MCF 10A (cell line): ENCODE measurements at places on chromosomes 3 and 15.
A peak's percentile ranks its signal among the peaks of the same experiment; 100 is the strongest.

DNA sequence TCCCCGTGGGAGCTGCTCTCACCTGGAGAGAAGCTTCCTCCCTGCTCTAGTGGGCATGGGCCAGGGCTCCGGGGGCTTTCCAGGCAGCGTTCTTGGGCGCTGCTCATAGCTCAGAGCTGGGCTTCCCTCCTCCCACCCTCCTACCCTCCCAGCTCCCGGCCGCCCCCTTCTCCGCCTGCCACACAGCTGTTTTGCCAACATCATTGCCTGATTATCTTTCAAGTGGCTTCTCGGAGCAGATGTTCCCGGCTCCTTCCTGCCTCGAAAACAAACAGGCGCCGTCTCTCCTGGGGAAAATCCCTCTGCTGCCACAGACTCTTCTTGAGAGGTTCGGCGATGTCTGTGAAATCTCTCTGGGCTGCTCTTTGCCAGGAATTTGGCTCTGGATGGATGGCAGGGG is 195.6 kb downstream of the RPLP1 start:
- H3K27me3 ChIP-seq = peaks cover 88% of the 10 kb centered on the region
- no peaks in the 10 kb centered on the region for H3K36me3 ChIP-seq
- no peak overlapping the region for H3K27ac ChIP-seq
- H3K4me3 ChIP-seq = no peak overlapping the region
- no peak for DNase-seq

DNA sequence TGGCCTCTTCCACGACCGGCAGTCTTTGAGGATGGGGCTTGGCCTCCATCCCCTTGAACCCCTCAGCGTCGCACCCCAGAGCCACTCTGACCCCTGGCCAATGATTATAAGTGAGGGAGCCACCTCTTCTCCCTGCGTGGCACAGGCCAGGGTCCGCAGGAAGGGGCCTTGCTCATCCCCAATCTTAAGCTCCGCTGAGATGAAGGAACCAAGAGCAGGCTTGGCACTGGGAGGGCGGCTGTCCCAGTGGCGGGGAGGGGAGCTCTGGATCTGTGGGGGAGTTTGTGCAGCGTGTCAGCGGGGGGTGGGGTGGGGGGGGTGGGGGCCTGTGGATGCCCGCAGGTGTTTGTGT is 13.8 kb upstream of the ADPGK start:
- H3K36me3 ChIP-seq = no peaks in the 10 kb centered on the region
- H3K27ac ChIP-seq = no peak overlapping the region
- peak overlapping the region; percentile 65 for H3K4me3 ChIP-seq
- H3K4me1 ChIP-seq = no peaks in the 10 kb centered on the region
- peaks cover 6% of the 10 kb centered on the region for H3K27me3 ChIP-seq

DNA sequence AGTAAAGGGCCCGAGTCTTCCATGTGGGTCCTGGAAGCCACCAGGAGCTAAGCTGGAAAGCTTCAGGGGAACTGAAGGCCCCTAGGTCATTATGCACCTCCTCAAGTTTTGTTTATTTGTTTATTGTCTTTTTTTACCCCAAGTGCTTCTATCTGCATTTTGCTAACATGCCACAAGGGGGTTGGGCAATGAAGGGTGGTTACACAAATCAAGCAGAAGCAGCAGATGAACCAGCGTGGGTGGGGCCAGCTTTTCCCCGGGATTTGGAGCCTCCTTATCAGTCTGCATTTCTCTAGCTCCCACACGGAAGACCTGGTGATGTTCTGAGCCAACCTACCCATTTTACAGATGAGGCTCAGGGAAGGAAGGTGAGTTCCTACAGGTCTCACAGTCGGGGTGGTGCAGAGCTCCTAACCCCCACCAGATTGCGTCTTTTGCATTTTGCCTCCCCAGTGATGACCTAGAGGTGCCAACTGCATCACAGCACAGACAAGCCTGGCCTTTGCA is 16.8 kb downstream of the TMC3 start:
- DNase-seq = peak; percentile 11
- no peak overlapping the region for H3K4me3 ChIP-seq
- H3K4me1 ChIP-seq = peaks cover 6% of the 10 kb centered on the region

GRCh38 chr3:52407779-52408178 is 37.1 kb downstream of the SEMA3G start:
- H3K27me3 ChIP-seq = no peaks in the 10 kb centered on the region
- no peak for DNase-seq
- H3K27ac ChIP-seq = no peak overlapping the region
- H3K4me1 ChIP-seq = peaks cover 23% of the 10 kb centered on the region
- H3K36me3 ChIP-seq = peaks cover 40% of the 10 kb centered on the region
- no peak overlapping the region for H3K4me3 ChIP-seq

DNA sequence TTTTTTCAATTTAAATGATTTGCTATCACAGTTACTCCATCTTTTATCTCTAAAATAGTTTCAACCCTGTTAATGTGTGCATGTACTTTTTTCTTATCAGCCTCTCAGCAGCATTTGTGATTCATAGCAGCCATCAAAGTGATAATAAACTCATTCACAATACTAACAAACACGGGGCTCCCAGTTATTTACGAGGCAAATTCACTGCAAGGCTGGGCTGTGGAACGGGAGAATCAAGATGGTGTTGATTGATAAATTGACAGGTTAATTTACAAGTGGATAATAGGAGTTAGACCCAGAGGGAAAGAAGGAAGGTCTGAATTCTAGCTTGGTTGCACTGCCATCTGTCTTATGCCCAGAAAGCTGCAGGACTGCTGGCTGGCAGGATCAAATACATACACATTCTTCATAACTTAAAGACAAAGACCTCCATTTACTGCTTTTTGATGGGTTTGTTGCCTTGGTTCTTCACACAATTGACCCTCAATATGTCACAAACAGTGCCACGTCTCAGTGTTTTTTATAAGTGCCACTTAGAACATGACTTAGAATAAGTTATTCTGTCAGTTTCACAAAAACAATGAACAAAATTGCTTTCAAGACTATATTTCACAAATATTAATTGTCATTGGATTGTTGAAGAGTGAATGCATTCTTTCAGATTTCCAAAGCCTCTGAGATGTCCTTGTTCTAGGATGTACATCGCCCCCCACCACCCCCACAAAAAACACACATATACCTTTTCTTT is 562.8 kb downstream of the NR2F2 start:
- H3K4me3 ChIP-seq = no peak overlapping the region
- H3K27me3 ChIP-seq = no peaks in the 10 kb centered on the region
- H3K4me1 ChIP-seq = peaks cover 9% of the 10 kb centered on the region

- no peaks in the 10 kb centered on the region for H3K36me3 ChIP-seq
- no peaks in the 10 kb centered on the region for H3K27me3 ChIP-seq
- peaks cover 14% of the 10 kb centered on the region for H3K4me1 ChIP-seq
- no peak overlapping the region for H3K4me3 ChIP-seq
- H3K27ac ChIP-seq = no peak overlapping the region
These were observed 70.1 kb downstream of the SLC12A8 start for GRCh38 chr3:125142420-125142778.

DNA sequence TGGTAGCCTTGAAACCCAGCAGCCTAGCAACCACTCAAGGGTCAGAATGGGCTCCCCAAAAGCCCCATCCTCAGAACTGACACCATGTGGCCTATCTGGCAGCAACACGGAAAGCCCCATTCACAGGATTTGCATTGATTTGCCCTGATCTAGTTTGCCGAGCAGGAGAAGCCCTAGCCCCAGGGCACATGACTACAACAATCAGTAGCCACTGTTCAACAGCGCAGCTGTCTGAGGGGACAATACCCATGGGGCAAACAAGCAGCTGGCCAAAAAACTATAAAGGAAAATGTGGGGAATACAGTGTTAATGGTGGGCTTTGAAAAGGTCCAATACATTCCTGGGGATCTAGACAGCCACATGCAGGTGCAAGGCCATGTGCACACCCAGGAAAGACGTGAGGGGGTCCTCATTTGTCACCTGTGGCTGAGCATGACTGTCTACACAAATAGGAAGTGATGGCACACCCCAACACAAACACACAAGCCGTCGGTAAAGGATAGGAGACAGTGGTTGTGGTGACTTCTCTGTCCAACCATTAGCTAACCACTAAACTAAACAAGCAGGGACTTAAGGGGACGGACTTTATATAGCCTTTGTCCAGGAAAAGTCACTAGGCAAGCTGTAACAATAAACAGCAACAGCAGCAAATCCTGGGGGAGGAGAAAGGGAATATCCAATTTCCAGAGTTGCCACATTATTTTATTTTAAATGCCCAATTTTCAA is 113.7 kb downstream of the LRIG1 start:
- no peak overlapping the region for H3K4me3 ChIP-seq
- H3K4me1 ChIP-seq = no peaks in the 10 kb centered on the region
- H3K27ac ChIP-seq = no peak overlapping the region
- H3K27me3 ChIP-seq = no peaks in the 10 kb centered on the region

DNA sequence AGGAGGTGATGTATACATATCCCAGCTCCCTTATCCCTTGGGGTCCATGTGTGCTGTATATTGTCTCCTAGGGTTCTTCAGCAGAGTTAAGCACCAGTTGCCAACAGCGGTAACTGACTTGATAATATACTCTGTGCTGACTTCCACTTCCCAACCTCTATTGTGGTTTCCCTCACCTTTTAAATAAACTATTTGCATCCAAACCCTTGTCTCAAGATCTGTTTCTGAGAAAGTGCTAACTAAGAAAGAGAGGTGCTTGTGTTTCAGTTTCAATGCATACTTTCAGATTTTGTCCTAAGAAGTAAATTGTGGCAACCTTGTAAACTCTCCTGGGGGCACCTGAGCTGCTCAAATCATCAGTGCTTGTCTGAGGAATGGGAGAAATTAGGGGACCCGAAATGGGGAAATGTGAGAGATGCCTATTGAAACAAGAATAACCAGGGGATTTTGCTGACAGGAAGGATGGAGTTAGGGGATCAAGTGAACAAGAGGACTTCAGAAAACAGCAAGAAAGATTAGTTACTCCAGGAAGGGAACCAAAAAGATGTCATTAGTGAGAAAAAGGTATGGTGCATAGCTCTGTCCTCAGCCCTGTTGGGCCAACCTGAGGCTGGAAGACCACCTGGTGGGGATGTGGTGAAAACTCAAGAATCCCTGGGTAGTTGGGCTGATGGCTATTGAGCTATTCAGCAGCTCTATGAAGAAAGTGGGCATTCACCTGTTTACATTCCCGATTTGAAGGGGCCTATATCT is 50.9 kb upstream of the MRPL3 start:
- H3K36me3 ChIP-seq = no peaks in the 10 kb centered on the region
- DNase-seq = no peak
- H3K4me3 ChIP-seq = no peak overlapping the region
- peaks cover 34% of the 10 kb centered on the region for H3K27me3 ChIP-seq
- H3K4me1 ChIP-seq = no peaks in the 10 kb centered on the region

DNA sequence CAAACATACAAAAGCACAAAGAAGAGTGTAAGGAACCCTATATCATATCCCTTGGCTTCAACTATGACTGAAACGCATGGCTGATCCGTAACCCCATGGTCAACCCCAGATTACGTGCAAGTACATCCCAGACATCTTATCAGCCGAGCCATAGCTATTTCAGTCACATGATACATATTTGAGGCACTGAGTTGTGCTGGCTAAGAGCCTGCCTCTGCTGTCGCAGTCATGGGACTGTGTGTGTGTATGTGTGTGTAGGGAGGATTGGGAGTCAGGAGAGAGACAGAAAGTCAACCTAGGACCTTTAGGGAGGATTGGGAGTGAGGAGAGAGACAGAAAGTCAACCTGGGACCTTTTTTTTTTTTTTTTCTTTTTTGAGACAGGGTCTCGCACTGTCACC is 8.4 kb downstream of the ST6GAL1 start:
- H3K4me3 ChIP-seq = no peak overlapping the region
- no peaks in the 10 kb centered on the region for H3K27me3 ChIP-seq
- DNase-seq = no peak
- peaks cover 19% of the 10 kb centered on the region for H3K36me3 ChIP-seq

- H3K36me3 ChIP-seq = peaks cover 12% of the 10 kb centered on the region
- H3K4me1 ChIP-seq = no peaks in the 10 kb centered on the region
- no peak for DNase-seq
- no peaks in the 10 kb centered on the region for H3K27me3 ChIP-seq
- no peak overlapping the region for H3K27ac ChIP-seq
These were observed 16.9 kb upstream of the MORF4L1 start for GRCh38 chr15:78855746-78856145.

- DNase-seq = no peak
- no peak overlapping the region for H3K27ac ChIP-seq
- no peaks in the 10 kb centered on the region for H3K27me3 ChIP-seq
- no peak overlapping the region for H3K4me3 ChIP-seq
These were observed 122.9 kb downstream of the GREM1 start for GRCh38 chr15:32840507-32841245.

- no peak for DNase-seq
- no peaks in the 10 kb centered on the region for H3K36me3 ChIP-seq
- H3K27me3 ChIP-seq = peaks cover 72% of the 10 kb centered on the region
These were observed 42.8 kb upstream of the IQSEC1 start for GRCh38 chr3:13115991-13116390.
